CD4-positive, alpha-beta T cell treated with Interleukin-12 subunit alpha and Interleukin-12 subunit beta, for 1 hour (primary cell): ENCODE measurements at places on chromosomes 1 and 21.

GRCh38 chr1:78420688-78421087, 70.1 kb upstream of the PTGFR start:
- no peak for DNase-seq

DNA sequence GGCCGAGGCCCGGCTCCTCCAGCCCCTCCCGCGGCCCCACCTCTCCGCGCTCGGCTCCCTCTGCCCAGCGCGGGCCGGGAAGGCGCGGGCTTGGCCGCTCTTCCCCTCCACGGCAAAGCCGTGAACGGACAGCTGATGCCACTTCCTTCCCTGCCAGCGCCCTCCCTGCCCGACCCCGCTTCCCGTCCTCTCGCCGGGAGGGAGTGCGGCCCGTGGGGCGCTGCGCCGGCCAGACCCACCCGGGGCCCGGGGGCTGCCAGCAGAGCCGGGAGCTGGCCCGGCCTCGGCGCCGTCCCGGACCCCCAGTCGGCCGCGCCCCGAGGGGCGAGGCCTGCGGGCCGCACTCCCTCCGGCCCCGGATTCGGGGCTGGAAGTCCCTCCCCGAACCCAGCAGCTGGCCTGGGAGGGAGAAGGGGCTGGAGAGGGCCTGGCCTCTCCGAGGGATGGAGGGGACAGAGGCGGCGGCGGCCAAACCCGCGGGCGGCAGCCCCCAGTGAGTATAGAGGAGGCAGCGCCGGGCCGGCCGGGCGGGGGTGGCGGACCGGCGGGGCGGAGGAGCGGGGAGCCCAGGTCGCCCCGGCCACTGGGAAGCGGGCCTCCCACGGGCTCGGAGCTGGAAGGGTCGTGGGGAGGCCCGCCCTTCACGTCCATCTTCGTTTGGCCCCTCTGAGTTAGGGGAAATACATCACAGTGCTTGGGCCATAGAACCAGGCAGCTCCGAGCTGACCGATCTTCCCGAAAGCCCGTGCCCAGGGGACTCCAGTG, at the start of gene KIAA1614:
Gene KIAA1614 (plus strand): TSS at position 97 of the 765 bp plus-strand sequence. CDS start 347 bp downstream, at position 444.
- DNase-seq = no peak

GRCh38 chr1:204017032-204017431, 55.9 kb upstream of the SOX13 start:
- no peak for DNase-seq

- no peak for DNase-seq
Measured at GRCh38 chr1:30735668-30736498, 12.5 kb upstream of the MATN1 start.

DNA sequence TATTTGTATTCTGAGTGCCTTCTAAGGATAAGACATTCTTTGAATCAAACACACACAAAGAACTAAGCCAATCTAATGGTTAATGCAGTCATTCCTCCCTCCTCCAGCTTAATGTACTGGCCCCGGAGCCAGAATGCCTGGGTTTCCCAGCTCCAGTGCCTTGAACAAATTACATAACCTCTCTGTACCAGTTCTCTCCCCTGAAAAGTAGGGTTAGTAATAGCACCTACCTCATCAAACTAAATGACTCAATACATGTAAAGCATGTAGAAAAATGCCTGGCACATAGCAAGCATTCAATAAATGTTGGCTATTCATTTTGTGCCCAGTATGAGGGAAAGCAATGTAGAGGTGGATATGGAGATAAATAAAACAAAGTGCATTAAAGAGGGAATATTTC, 14.0 kb downstream of the C1orf52 start:
- no peak for DNase-seq

GRCh38 chr1:98967122-98967521, 37.5 kb downstream of the PLPPR5 start:
- no peak for DNase-seq

DNA sequence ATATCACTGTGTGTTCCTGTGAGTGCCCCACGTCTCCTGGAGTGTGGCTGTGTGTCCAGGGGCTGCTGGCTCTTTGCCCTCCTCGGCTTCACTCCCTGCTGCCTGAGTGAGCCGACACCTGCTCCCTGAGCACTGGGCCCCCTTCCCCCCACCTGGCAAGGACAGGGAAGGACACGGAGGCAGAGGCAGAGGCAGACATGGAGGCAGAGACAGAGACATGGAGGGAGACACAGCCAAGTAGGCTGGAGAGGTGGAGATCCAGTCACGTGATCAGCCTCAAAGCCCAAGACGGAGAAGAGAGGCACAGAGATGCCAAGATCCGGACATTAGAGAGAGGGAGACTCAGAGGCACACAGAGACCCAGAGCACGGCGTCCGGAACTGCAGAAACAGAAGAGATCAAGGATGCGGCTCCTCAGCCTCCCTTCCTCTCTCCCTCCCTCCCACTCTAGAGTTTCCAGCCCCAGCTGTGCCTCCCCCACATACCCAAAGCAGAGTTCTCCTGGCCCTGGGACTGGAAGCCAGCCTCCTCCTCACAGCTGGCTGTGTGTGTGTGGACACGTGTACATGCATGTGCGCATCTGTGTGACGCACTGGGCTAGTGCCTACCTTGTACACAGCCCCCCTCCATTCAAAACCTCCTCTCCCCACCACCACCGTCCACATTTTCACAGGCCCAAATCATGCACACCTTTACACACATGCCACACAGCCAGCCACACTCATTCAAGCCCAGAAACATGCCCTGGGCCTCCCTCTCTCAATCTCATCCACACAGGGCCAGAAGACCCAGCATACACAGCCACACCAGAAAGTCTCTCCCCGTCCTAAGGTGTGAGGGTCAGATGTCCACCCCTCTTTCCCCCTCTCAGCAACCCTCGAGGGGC, 39.1 kb upstream of the WASF2 start:
- no peak for DNase-seq

GRCh38 chr1:244952940-244953339, 88.6 kb upstream of the HNRNPU start:
- no peak for DNase-seq

DNA sequence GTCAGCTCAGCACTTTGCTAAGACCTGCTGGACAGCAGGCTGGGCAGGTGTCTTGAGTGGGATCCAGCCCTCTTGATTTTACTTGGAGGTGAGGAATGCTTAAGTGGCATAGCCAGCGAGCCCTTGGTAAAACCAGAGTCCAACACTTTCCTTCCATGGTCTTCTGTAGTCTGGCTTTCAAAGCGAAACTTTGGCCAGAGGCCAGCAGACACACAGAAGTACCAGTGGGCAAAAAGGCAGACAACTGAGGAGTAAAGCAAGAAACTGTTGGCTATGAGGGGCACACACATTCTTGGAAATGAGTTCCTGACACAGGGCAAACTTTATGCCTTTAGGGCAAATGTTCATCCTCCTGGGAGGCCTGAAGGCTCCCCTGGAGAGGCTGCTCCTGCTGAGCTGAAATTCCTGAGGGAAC, 281.0 kb upstream of the POU3F1 start:
- no peak for DNase-seq

- DNase-seq = peak; percentile 65
Measured at GRCh38 chr1:58785442-58786058, 1.7 kb upstream of the JUN start.

DNA sequence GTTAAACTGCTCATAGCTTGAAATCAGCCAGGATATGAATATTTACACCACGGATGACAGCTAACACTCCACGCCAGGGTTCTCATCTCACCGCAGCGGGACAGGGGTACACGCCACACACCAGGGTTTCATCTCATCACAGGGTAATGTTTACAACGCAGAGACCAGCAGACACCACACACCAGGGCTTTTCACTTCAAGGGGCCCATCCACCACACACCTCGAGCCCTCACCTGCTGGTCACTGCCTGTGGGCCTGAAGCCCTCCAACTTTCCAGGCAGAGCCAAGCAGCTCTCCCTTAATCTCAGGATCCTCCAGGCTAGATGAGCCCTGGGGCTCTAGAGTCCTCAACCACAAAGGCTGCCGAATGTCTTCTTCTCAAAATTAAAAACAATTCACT, 1.3 kb upstream of the KRTAP10-12 start:
- DNase-seq = no peak

- DNase-seq = no peak
Measured at GRCh38 chr1:28796352-28797211, 15.4 kb upstream of the OPRD1 start.

GRCh38 chr1:101079341-101079740, 53.8 kb upstream of the DPH5 start:
- DNase-seq = no peak

GRCh38 chr1:226586650-226587422, 38.3 kb downstream of the STUM start:
- DNase-seq = no peak

GRCh38 chr1:121516234-121516967, 331.6 kb downstream of the SRGAP2C start:
- DNase-seq = peak; percentile 61

GRCh38 chr1:226609836-226610455, 61.4 kb downstream of the STUM start:
- no peak for DNase-seq

DNA sequence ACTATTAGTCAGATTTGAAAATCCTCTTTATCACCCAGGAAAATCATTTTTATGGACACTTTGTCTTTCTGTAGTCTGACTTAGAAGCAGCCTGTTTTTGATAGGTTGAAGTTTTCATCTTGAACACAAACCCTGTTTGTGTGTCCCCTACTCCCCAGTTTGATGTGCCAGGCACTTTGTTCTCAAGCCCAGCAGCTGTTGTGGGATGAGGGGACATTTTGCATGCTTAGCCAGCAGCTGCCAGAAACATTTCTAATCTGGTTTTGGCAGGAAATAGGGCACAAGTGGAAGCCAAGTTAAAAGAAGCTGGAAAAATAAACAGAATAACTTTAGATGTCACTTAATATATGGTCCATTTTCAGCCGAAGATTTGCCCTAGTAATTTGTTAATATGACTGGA, 29.9 kb downstream of the ACTN2 start:
- no peak for DNase-seq

GRCh38 chr1:22236166-22236565, 93.3 kb upstream of the WNT4 start:
- no peak for DNase-seq

- no peak for DNase-seq
Measured at GRCh38 chr1:154695985-154696384, 88.0 kb upstream of the ADAR start.

GRCh38 chr1:212601524-212601923, 7.0 kb upstream of the ATF3 start:
- no peak for DNase-seq

DNA sequence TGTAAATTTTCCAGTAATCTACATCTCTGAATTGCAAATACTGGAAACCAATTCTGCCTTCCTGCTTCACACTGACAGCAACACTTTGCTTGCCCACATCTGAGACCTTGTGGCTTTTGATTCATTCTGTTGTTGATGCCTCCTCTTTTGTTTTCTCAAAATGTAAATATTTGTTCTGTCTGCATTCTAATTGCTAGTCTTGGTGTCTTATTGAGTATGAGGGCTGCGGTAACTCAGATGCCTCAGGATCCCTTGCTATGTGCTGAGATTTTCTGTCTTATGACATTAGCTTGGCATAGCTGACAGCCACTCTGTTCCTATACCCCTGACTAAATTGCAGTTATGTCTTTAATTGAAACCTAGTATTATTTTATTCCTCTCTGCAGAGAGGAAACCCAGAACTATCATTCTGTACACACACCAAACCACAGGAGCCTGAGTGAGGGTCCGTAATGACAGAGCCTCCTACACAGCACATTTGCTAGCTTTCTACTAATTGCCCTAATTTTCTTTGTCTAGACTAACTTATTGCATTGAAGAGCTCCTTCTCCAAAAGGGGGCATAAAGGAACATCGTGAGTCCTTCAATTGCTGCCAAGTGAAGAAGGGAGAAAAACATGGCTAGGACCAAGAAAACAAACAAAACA, 72.1 kb downstream of the GREM2 start:
- peak; percentile 12 for DNase-seq

DNA sequence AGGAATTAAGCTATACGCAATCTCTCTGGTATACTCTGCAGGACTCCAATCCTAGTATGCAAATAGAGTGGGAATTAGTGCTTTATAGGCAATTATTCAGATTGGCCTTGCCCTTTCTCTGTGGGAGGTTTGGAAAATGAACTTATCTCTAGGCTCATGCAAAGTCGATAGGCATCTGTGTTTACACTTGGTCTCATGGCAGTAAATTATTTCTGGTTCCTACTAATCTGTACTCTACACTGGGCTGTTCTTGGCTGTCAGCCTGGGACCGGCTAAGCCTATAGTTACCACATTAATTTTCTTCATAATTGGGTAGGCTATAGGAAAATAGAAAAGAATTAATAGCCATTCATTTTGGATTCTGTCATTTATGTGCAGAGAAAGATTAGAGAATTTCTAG, 544.6 kb downstream of the AMY1C start:
- no peak for DNase-seq

DNA sequence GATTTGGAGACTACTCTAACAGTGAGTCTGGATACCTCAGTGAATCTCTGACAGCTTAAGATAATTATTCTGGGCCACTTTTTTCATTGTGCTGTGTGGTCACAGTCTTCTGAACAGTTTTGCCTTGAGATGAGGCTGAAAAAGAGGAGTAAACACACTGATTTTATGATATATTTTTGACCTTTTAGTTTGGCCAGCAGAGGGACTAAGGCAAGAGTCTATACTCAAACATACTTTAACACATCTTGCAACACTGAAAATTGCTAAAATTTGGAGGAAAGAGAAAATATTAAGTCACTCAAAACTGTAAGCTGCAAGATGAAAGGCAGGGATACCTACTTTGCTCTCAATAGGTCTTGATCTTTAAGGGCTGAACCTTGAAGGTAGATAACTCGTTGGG, 182.7 kb downstream of the KCNT2 start:
- no peak for DNase-seq

GRCh38 chr1:209411491-209411929, 172.0 kb upstream of the CAMK1G start:
- DNase-seq = no peak

DNA sequence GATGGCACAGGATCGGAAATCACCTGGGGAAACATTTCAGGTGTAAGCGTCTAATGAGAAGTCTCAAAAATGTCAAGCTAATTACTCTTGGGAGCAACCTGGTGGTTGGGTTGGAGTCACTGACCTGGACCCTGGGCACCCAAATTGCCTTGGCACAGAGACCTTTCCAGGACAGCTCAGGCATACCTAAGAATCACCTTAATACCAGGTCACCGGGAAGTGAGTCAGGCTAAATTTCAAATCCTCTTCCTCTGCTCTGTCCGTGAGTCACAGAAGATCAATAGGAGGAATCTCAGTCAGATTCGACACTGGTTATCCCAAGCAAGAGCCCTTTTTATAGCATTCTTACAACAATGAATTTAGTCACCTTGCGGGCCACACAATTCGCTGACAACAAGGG, 179.6 kb upstream of the CAMK1G start:
- DNase-seq = no peak

- DNase-seq = no peak
Measured at GRCh38 chr21:29473808-29474207, 175.1 kb downstream of the BACH1 start.

DNA sequence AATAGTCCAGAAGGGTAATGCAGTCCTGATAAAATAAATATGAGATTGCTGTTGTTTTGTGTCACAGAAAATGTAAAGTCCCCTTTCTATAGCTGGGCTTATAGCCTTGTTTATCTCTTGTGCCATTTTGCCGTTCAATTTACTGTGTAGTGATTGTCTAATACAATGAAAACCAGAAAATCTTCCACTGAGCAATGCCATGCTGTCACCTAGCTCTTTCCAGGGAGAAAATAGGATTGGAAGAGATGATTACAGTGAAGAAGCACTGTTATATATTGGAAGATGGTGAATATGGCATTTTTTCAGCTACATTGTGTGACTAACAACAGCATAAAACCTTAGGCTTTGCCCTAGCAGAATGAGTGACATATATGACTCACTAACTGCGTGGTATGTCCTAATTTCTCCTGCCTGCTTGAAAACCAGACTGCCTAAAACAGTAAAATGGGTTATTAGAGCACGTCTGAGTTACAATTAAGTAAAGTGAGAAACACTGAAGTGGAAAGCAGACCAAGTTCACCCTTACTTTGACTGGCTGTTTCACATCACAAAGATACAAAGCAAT, 332.4 kb upstream of the ZP4 start:
- DNase-seq = no peak
